ENCODE measurements at places on chromosomes 7 and 10.
A peak's percentile ranks its signal among the peaks of the same experiment; 100 is the strongest.

DNA sequence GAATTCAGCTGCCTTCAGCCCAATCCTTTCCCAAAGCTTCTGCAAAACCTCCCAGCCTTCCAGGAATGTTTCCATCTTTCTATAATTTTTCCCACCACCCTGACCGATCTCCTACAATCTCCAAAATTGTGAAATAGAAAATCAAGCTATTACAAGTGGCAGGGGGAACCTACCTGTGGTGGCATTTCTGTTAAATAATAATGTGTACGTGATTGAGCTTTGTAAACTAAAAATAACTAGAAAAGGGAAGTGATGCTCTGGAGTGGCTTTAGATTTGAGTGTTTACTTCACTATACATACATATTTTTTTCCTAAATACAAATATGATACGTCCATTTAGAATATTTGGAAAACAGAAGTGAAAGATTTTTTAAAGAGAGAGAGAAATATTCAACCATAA lies 593.6 kb downstream of the GRM8 start:
- no peak for DNase-seq

DNA sequence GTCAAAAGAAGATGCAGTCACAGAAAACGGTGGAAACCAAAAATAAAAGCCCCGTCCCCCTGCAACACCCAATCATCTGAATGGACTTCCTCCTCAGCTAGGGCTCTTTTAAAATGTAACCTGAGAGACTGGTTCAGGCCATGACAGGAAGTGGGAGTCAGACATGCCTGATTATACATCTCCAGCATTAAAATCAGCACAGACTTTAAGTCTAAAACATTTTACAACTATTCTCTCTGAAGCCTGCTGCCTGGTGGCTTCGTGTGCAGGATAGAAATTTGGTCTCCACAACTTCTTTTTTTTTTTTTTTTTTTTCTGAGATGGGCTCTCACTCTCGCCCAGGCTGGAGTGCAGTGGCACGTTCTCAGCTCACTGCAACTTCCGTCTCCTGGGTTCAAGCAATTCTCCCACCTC lies 30.3 kb downstream of the HACD1 start:
- DNase-seq: no peak

DNA sequence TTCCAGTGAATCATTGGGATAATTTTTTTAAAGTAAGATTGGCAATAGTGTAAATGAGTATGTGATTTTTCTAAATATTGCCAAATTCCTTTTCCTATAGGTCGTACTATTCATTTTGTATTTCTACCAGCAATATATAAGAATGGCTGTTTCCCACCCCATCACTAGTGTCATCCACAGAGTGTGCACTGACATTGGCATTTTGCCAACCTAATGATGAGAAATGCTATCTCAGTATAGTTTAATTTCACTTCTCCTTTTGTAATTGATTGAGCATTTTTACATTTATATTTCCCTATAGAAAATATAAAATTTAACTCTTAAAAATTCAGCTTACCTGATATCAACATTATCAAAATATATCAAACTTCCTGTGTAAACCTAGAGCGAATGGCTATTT lies 17.6 kb upstream of the TMEM26 start:
- no peak for DNase-seq

DNA sequence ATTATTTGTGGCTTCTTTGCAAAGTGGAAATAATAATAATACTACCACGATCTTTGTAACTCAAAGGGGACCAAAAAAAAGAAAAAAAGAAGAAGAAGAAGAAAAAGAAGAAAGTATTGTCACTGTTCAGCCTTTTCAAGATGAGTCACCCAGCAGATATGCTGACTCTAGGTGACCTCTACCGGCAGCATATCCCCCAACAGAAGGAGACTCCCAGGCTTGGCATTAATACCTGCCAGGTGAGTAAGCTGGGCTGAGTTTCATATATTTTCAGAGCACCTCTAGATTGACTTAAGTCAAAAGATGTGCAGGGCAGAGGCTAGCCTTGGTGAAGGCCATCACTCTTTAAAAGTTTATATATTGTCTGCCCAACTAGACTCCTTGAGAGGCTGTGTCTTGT lies 30.4 kb upstream of the GPR26 start:
- DNase-seq: no peak

DNA sequence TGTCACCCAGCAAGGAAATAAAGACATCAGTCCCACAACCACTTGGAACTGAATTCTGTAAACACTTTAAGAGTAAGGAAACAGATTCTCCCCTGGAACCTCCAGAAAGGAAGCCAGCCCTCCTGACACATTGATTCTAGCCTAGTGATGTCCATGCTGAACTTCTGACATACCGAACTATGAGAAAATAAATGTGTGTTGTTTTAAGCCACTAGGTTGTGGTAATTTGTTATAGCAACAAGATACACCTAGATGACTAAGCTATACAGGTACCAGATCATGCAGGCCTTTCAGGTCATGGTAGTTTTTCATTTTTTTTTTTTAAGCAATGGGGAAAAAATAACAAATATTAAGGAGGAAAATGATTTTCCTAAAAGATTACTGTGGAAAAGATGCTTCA lies 37.6 kb upstream of the LRRTM3 start:
- no peak for DNase-seq

- no peak for DNase-seq
These were observed 4.7 kb upstream of the SHH start for GRCh38 chr7:155816996-155817395.

DNA sequence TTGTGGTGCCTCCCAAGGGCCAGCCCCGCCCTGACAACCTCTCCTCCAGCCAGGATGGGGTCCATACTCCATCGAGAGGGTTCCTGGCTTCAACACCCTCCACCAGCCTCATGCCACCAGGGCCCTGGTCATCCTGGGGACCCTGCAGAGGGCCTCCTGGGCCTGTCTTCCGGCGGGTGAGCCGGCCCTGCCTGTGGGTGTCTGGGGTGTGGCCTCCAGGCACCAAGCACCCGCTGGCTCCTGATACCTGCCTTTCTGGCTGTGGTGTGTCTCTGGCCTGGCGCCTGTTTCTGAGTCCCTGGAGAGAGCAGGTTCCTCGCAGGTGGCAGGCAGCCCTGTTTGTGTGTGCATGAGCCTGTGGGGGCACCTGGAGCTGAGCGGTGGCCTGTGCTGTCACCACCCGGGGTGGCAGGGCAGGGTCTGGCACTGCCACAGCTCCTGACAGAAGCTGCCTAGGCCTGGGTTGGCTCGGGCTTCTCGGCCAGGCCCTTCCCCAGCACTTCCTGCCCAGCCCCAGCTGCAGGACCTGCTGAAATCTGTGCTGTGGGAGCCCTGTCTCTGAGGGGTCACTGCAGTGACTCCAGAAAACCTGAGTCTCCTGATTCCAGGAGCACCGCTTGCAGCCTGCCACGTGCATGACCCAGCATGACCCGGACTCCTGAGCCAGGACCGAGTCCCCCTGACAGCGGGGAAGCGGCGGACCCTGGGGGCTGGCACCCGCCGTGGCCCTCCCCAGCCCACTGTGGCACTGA lies 18.4 kb downstream of the ADAM8 start:
- no peak for DNase-seq

DNA sequence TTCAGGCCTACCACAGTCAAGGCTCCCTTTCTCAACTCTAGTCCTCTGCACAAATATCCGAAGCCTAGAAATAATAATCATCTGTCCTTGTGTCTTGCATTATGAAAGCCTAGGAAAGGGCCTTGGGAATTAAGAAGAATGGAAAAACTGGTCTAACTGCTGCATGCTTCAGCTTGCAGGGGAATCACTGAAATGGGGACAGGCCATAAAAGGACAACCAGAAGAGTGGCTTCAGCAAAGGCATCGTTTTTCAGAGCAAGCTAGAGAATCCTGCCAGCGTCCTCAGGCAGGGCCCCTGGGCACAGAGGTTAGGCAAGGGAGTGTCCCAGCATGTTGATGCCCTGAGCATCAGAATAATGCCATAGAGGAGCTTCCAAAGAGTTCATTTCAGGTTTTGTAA lies 13.2 kb downstream of the ERVW-1 start:
- no peak for DNase-seq

GRCh38 chr7:122316467-122317388 lies 12.2 kb upstream of the FEZF1 start:
- no peak for DNase-seq

DNA sequence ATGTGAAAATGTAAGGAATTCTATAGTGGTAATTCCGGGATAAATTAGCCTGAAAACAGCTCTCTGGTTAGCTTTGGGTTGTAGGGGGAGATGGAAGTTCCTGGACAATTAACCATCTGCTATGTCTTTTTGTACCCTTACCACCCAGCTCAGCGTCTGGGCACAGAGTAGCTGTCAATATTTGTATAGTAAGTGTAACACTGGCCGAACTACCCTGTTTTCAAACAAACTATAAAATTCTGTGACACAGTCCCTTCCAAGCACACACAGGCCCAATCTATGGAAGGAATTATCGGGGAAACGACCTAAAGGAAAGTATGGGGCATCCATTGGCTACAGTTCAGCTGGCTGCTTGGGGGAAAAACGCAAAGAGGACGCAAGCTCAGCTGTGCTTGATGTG lies 869 bp upstream of the LHFPL3 start:
- no peak for DNase-seq

DNA sequence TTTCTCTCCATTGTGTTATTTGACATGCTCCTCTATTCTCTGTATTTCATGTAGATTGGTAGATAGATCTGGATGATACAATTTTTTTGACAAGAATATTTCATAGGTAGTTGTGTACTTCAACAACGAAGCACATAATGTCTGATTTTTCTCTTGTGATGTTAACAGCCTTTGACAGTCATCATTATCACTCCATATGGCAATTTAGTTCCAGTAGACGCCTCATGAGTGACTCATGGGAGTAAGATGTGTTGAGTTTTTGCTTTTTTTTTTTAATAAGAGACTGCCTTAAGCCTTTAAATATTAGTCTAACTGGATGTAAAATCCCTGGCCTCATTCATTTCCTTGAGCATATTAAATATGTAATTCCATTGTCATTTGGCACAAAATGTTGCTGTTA lies 123.5 kb upstream of the ZNF32 start:
- no peak for DNase-seq

- DNase-seq: no peak
These were observed 107.1 kb downstream of the ABLIM1 start for GRCh38 chr10:114550756-114551635.

DNA sequence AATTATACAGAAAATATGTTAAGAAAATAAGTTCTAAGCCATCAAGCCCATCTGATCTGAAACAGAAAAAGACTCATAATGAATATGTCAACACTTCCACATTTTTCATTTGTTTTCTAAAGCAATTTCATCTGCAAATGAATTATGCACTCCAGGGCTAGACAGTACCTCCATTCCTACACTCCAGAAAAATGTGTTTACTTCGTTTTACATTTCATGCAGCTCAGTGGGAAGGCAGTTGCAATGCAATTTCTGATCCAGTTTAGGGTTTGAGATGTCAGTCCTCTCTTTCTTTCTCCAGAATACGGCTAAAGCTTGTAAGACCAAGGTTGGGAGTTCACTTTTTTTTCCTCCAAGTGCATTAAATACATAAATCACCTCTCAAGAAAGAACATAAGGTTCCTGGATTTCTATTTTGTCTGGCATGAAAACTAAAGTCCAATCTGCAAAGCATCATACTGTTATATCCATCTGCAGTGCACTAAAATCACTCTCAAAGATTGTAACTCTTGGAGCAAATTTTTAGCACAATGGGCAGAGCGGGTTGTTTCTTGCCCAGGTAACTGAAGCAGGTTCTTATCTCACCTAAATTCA lies 348.8 kb upstream of the C7orf33 start:
- DNase-seq: no peak

- DNase-seq: peak; percentile 41
These were observed 50.5 kb downstream of the STK32C start for GRCh38 chr10:132257271-132257670.

- no peak for DNase-seq
These were observed 37.0 kb downstream of the KCNMA1 start for GRCh38 chr10:77600640-77601039.

DNA sequence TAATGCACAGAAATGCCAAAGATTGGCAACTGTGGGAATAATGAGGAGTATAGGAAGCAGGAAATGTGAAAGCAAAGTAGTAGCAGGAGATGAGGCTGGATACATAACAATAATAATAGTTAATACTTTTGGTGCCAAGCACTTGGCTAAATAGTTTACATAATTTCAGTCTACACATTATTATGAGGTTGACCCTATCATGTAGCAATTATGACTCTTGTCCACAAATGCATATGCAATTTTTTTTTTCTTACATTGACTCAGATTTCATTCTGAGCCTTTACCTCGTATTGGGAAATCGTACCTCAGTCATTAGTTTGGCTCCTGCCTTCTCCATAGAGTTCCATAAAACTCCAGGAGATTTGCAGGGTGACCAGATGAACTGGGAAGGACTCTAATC lies 219.9 kb downstream of the SUGCT start:
- no peak for DNase-seq

DNA sequence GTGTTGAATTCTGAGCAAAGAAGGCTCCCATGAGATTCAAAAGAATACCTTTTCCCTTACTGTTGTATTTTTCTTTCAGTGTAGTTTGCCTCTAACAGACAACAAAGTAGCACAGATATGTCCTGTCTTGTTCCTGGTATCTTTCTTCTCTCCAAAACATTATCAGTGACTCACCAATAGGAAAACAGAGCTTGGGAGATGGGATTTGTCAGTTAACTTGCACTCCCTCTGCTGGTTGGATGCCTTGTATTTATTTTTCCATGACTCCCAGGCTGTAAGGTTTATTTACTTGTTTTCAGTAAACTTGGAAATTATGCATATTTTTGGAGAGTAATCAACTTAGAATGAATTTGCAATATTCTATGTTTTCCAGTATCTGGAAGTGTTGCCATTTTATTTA lies 129.7 kb downstream of the SAMD9 start:
- no peak for DNase-seq

- no peak for DNase-seq
These were observed 50.3 kb downstream of the JAZF1 start for GRCh38 chr7:28130277-28130676.

DNA sequence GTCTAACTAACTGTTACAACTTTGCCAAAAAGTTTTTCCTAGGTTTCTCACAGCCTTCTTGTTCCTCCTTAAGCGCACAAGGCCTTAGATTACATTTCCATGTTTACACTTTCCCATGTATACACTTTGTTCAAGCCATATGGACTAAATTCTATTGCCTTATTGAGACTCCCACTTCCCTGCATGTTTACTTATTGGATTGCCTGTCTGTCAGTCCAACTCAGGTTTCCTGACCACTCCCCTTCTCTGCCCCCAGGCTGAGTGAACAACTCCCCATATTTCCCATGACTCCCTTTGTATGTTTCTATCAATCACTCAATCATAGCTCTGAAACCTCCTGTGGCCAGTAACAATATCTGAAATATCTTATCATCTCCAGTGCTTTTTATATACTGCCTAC lies 43.0 kb downstream of the SLC25A40 start:
- no peak for DNase-seq

All from stimulated activated CD4-positive, alpha-beta T cell treated with anti-CD3 and anti-CD28 coated beads, Interleukin-4, amount 100 ng/mL, for 4 hours (primary cell).